ENCODE measurements at places on chromosomes 7 and 10.

GRCh38 chr10:36446881-36447280 is 678.5 kb upstream of the ANKRD30A start:
- DNase-seq, result no peak

GRCh38 chr7:117097860-117098259 is 144.6 kb downstream of the ST7 start:
- DNase-seq, result no peak

- DNase-seq, result no peak
Measured at GRCh38 chr7:140697447-140698143, 1.1 kb downstream of the NDUFB2 start.

DNA sequence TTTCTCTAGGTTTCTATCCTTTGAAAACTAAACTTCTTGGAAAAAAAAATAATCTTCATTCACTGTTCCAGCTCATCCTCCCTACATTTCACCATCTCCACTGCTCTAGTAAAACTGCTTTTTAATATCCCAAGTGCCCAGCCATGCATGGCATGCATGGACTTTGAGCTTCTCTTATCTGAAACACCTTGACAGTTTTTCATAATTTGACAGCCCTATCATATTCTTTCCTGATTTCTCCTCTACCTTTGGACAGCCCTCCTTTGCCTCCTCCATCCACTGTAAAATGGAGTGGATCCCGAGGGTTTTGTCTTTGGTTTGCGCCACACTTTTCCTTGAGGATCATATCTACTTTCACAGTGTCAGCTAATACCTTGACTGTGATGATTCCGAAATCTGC is 212.8 kb downstream of the ANK3 start:
- no peak for DNase-seq
